ENCODE measurements at places on chromosomes 13 and 19.

DNA sequence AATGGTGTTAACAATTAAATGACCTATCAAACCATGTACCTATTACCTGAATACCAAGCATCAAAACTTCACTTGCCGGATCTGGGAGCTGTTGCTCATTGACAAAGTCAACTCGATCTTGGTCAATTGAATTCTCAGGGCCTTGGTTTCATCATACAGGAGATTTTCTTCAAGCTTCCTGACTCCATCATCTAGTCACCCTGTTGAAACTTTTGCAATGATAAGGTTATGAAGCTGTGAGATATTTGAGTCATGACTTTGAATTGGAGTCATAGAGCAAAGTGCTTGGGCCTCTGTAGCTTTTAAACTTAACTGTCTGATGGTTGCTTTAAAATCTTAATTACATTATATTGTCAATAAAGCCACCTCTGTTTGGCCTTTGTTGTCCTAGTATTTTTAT is 260.9 kb downstream of the COG6 start:
- no peak for DNase-seq

GRCh38 chr19:49499030-49499670 is 2.9 kb downstream of the RPS11 start:
- no peak for DNase-seq

DNA sequence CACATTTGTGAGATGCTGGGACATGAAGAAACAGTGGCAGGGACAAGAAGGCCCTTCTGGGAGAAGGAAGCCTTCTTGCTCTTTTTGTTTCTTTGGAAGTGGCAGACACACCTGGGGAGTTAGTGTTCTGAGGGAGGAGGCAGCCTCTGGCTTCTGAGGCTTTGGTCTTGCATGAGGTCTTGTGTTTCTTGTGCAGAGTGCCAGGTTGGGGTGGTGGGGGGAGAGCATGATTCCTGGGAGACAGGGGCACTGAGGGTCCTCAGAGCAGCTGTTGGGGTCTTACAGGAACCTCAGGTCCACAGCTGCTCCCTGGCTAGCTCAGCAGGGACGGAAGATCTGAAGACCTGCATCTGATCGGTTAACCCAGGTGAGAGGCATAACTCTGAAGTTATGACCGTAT is 167.5 kb upstream of the ZNF536 start:
- no peak for DNase-seq

DNA sequence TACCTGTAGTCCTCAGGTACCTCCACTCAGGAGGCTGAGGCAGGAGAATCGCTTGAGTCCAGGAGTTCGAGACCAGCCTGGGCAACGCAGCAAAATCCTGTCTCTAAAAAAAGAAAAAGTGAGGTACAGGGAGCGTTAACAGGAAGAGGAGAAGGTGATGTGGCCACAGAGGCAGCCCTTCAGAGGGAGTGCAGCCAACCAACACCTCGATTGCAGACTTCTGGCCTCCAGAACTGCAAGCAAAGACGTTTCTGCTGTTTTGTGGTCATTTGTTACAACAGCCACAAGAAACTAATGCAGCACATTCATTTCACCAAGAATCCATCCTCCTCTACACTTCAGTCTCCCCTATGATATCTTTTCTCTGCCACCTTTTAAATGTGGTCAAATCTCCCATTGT is 145.2 kb downstream of the USP12 start:
- DNase-seq, result no peak

- no peak for DNase-seq
These were observed 1.8 kb downstream of the FIZ1 start for GRCh38 chr19:55597501-55597921.

DNA sequence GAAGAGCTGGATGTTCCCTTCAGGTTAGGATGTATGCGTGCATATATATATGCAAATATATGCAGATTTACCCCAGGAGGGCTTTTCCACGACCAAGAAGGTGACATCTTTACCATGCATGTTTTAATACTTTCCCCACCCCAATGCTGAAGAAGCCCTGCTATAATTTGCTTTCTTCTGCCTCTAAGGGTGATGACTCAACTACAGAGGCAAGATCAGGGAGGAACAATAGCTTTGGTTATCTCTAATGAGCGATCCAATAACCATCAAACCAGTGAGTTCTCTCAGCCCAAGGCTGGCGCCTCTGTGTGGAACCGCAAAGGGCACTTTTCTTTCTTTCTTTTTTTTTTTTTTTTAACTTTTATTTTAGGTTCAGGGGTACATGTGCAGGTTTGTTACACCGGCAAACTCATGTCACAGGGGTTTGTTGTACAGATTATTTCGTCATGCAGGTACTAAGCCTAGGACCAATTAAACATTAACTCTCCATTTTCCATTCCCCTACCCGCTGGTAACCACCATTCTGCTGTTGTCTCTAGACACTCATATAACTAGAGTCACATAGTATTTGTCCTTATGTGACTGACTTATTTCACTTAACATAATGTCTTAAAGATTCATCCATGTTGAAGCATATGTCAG is 25.7 kb upstream of the UBE2L5 start:
- DNase-seq, result no peak

- DNase-seq, result no peak
These were observed 90.1 kb downstream of the ERCC5 start for GRCh38 chr13:102935896-102936321.

DNA sequence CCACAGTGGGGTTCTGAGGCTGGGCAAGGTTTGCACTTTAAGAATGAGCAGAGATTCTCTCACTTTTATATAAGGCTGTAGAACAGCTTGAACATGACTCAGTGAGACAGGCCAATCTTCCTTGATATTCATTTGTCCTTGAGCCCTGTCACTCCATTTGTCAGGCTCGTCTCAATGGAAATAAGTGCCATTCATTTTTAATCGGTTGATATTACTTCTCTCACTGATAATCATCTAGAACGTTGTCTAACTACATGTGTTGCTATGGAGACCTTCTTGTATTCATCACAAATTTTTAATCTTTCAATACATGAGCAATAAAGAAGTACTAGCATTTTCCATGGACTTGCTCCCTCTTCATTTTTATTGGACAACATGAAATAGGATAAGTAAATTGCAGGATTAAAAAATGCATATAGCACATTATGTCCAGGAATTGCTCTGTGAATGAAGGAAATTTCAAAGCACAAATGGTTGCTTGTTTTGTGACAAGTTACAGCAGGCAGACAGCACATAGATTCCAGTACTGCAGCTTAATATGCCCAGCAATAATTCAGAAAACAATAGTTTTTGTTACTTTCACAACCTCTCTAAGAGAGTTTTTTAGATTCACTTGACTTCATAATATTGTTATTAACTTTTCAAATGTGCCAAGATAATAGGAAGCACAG is 1178.4 kb upstream of the ATXN8OS start:
- no peak for DNase-seq

DNA sequence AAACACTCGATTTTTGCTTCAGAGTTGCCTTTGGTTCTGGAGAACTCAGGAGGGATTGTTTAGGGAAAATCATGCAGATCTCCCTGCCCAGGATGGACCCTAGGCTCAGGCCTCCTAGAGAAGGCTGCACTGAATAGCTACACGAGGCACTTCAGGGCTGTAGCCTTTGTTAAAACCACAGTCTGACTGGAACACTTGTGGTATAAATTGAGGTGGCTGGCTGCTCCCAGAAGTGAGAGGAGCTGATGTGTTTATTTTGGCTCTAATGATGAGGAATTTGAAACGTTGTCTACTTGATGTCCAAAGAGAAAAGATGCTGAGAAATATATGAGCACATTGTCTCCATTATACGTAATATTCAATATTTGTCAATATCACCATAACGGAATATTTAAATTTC is 762.1 kb upstream of the ARGLU1 start:
- no peak for DNase-seq

DNA sequence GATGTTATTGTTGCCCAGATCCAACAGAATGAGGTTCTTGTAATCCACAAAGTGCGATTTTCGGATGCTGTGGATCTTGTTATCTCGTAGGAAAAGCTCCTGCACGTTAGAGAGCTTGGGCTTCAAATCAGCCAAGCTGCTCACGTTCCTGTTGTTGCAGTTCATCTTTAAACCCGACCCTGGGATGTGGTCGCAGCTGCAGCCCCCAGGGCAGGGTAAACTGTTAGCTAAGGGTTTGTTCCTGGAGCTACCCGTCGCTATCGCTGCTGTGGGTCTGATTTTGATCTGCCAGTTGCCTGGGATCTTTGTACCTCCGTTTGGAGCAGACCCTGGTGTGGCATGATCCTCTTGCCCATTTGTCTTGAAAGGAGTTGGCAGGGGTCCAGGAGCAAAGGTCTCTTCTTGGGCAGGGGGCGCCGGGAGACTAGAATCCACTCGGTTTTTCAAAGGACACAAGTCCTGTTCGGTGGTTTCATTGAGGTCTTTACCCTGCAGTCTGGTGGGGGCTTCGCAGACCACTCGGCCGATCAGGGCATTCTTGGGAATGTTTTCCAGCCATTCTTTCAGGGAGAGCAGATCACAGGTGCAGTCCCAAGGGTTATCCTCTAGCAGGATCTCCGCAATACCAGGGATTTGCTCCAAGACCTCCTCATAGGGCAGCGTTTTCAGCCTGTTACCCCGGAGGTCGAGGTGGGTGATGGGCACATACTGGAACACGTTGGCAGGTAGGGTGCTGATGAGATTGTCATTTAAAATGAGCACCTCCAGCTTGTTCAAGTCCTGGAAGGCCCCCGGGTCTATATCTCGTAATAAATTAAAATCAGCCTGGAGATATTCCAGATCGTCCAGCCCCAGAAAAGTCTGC is 1.8 kb downstream of the SLITRK1 start:
- DNase-seq, result no peak

All from urothelium cell line (cell line).